ENCODE measurements at places on chromosomes 4 and X.
A peak's percentile ranks its signal among the peaks of the same experiment; 100 is the strongest.

GRCh38 chr4:89158884-89159503 lies 47.7 kb downstream of the TIGD2 start:
- peak; percentile 49 for DNase-seq

DNA sequence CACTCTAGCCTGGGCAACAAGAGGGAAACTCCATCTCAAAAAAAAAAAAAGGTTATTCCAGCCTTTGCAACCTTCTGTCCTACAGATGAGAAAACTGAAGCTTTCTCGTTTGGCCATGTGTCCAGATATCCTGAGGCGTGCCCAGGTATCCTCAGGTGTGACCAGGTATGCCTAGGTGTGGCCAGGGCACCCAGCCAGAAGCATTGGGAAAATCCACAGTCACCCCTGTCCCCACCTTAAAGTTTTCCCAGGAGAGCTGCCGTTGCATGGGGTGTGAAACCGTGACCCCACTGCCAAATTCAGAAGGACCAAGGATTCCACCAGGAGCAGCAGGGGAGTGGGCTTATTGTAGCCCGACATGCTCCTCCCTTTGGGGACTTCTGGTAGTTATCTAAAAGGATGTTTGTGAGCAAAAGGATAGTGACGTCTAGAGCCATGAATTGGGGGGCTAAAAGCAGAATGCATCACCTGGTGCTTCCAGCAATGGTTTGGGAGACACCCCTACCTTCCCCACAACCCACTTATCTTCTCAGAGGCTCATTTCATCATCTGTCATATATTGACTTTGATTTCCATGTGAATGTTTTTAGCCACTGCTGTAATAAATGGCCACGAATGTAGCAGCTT lies 4.0 kb upstream of the DHRSX start:
- DNase-seq, result no peak

DNA sequence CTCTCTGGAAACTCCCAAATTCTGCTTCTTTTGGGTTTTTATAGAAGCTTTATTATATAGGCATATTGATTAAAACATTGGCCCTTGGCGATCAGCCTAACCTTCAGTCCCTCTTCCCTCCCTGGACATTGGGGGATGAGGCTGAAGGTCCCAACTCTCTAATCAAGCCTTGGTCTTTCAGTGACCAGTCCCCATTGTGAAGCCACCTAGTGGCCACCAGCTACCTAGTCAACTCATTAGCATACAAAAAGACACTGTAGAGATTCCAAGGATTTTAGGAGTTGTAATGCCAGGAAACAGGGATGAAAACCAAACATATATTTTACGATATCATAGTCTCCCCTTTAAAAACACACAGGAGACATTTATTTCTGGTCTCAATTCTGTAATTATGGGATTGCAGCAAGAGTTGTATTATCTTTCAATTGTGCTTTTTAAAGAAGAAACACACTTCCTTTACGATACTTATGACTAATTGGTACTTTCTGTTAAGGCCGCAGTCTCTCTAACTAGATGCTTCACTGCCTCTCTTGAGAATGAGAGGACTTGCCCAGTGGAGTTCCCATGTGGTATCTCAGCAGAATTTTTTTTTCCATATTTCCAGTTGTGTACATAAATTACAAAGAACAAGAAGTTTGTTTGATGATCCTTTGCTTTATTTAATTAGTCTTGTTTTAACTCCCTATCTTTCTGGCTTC lies 58.2 kb downstream of the WDR17 start:
- peak; percentile 19 for DNase-seq

DNA sequence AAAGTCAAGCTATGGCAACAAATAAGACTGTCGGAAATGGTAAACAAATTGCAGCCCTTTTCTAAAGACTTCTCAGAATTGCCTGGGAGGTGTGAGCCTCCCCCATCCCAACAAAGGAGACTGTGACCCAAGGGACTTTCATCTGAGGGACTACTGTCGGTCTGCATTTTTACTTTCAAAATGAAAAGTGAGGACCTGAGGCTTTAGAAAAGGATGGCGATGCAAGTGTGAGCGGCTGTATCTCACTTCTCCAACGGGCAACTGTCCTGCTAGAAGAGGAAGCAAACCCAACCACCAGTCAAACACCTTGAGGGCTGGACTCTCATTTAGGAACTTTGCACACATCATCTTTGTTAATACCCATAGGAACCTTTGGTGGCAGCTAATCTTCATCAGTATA lies 62.6 kb upstream of the CLNK start:
- DNase-seq, result no peak

- DNase-seq, result peak; percentile 72
Measured at GRCh38 chr4:75916091-75916661, 13.9 kb upstream of the PPEF2 start.

DNA sequence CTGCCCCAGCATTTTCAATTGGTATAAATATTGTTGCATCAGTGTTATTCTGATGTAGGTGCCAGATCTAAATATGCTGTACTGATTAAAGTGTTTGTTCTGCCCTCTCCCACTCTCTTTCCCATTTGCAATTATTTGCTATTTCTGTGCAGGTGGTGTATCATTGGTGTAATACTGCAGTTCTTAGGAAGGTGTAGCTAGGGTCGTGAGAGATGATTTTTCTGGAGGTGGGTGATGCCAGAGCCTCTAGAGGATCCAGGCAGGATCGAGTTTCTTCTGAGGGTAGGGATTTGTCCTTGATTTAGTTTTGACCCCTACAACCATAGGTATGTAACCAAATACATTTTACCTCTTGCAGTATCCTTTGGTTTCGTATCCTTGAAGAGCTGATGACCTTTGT lies 1.9 kb downstream of the SMAD1 start:
- no peak for DNase-seq

GRCh38 chr4:26242451-26242850 lies 78.4 kb upstream of the RBPJ start:
- no peak for DNase-seq

- DNase-seq, result no peak
Measured at GRCh38 chr4:143329985-143330384, 6.7 kb upstream of the GAB1 start.

DNA sequence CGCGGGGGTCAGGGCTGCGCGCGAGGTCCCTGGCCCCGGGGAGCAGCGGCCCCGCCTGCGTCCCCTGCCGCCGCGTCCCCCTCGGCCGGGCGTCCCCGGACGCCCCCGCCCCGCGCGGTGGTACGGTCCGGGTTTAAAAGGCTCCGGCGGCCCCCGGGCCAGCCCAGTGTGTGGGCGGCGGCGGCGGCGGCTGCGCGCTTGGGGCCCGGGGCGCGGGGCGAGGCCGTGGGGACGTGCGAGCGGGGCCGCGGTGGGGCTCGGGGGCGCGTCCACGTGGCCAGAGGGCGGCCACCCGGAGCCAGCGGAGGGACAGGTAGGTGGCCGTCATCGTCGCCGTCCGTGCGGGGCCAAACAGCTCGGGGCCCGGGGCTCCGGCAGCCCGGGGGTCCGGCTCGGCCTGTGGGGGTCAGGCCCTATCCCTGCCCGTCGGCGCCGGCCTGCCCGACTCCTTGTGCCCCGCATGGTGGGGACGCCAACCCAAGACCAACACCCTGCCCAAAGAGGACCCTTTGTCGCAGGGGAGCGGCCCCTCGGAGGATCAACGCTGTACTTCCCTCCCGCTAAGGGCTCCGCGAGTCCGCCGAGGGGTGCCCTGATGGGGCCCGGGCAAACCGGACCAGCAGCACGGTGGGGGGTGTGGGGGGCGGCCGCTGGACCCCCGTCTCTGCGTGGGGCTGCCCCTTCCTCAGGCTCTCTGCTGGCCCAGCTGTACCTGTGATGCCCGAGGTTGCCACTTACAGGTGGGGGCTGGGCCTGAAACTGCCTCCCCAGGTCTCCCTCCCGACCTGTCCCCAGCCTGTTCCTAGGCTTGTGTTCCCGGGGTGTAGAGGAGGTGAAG lies at the start of gene PLXNA3:
Gene PLXNA3 (plus strand): TSS at position 166 of the 838 bp plus-strand sequence. CDS start 1,903 bp downstream, outside the sequence.
- peak; percentile 60 for DNase-seq

DNA sequence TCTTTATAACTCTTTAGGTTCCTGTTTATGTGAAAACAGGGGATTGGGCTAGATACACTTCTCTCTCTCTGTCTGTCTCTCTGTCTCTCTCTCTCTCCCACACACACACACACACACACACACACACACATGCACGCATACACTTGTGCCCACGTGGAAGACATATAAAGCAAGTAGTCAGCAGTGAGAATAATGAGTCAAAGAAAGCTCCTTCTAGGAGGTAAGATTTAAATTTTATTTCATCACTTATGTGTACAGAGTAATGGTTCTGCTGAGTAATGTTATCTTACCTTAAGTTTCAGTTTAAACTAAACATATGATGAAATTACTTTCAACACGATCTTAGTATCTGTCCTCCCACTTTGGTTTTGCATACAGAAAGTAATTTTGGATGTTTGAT lies 243.0 kb upstream of the TEX13A start:
- no peak for DNase-seq

DNA sequence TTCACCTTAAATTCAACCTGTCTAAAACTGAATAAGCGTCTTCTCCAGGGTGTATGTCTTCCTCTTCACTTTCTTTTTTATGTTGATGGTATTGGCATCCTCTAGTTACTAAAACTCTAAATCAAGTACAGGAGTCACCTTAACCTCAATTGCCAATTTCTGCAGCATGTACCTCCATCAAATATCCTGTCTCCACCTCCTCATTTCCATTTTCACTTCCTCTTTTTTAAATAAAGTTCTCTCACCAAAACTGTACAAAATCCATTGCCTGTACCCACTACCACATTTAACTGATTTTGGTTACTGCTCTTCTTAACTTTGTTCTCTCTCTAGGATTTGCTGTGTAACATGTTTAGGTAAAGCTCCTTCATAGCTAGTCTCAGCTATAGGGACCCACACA lies 9.2 kb upstream of the NPFFR2 start:
- no peak for DNase-seq

DNA sequence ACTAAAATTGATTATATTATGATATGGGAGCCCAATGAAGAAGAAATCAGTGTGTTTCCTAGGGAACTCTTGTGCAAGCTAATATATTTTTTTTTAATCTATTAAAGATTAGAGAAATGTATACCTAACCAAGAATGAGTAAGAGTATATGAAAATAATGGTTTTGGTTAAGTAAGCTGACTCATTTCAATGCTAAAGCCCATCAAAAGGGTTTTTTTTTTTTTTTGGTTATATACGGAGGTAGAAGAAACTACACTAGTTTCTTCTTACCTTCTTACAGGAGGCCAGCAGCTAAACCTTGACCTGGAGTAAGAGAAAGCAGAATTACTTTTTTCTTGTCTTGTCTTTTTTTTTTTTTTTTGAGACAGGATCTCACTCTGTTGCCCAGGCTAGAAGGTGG lies 27.5 kb downstream of the RUFY3 start:
- no peak for DNase-seq

DNA sequence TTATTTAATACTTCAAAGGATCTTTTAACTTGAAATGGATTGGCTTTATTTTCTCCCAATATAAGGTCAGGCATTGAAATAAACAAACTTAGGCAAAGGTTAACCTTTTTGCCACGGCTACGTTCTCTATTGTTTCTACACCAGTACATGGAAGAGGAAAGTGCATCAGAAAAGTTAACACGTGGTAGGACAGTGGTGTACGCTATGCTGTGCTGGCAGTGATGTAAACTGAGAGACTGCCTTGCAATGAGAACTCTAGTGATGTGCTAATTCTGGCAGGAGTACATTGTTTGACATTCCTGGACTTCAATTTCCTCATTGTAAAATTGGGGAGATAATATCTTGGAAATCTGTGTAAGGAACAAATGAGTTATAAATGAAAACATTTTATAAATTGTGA lies 208.2 kb downstream of the TMA16 start:
- no peak for DNase-seq

- DNase-seq, result no peak
Measured at GRCh38 chr4:64407000-64407399, 2.2 kb downstream of the TECRL start.

DNA sequence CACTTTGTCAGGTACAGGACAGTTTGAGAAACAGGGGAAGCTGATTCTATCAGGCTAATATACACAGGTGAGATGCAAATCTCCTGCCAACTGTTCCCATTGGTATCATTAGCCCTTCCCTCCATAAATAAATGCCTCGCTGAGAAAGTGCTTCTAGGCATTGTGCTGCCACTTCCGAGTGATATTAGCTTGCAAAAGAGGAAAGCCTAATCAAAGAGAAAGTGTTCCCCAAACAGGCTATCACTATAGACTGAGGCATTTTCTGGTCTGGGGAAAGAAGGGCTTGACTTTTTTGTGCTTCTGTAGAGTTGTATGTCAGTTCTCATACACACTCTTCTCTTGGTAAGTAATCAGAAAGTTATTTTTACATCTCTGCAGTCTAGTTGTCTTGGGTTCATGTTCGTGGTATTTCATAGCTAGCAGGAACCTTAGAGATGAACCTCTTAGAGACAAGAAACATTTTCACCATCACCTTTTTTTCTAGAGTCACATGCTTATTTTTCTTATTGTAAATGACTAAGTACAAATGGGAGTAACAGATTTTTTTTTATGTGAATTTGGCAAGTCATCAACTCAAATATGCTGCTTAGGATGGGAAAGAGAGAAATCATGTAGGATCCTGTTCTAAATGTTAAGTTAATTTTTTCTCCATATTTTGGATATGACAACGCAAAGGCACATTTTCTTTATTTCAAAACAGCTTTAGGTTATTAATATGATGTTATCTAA lies 1009.8 kb downstream of the ADGRL3 start:
- DNase-seq, result no peak

DNA sequence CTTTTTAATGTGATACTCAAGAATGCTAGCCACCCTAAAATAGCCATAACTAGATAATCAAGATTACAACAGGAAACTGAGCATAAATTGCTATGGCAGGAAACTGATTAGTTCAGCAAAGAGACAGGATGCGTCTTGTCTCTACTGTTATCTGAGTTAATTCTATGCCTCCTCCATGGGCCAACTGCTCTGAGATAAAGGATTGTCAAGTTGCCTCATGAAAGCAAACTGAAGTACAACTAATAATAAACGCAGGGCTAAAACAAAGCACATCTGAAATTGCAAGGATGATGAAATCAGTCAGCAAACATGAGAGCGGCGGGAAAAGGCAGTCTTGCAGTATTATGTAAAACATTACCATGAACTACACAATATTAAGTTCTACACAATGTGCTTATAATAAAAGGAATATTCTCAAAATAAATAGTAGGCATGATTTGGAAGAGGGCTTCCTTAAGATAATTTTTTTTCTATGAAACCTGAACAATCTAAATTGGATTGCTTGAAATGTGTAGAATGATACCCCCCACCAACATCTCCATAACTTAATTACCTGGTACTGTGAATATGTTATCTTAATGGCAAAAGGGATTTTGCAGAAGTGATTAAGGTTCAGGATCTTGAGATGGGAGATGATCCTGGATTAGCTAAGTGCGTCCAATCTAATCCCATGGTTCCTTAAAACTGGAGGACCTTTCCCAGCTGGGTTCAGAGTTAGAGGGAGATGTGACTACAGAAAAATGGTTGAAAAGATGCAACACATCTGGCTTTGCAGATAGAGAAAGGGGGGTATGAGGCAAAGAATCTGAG lies 65.9 kb downstream of the ANTXR2 start:
- no peak for DNase-seq
